ENCODE measurements at places on chromosomes 6 and 20.

DNA sequence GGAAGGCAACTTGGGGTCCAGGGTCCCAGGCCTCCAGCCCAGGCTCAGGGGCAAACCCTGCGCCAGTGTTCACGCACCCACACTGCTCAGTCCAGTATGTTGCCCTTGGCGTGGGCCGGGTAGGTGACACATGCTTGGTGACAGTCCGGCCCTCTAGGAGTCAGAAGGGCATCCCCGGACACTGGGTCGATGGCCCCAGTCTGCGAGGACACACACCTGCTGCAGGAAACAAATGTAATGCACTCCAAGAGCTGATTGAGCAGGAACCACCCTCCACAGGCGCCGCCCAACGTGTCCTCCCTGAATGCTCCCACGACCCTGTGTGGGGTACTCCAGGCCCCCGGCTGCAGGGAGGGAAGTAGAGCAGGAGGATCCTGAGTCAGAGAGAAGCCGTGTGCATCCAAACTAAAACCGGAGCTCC lies 160.7 kb downstream of the DLL1 start:
- no peak for DNase-seq

GRCh38 chr6:156949376-156949775 lies 172.2 kb downstream of the ARID1B start:
- no peak for DNase-seq

- DNase-seq: no peak
Measured at GRCh38 chr6:22112461-22112860, 184.4 kb downstream of the PRL start.

DNA sequence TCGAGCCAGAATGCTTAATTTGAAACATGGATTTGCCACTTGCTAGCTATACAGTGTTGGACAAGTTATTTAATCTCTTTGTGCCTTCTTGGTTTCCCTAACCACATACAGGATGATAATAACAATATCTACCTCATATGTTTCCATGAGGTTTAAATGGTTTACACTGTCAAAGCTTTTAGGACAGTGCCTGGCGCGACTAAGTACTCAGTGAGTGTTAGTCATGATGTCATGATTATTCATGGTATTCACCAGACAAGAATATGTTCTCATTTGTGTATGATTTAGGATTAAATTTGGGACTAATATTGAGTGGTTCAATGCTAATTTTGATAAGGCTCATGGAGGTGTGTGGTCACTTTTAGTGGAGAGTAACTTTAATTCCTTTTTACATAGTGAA lies 167.4 kb downstream of the EYA4 start:
- no peak for DNase-seq

- no peak for DNase-seq
Measured at GRCh38 chr6:50602292-50602691, 111.0 kb upstream of the TFAP2D start.

DNA sequence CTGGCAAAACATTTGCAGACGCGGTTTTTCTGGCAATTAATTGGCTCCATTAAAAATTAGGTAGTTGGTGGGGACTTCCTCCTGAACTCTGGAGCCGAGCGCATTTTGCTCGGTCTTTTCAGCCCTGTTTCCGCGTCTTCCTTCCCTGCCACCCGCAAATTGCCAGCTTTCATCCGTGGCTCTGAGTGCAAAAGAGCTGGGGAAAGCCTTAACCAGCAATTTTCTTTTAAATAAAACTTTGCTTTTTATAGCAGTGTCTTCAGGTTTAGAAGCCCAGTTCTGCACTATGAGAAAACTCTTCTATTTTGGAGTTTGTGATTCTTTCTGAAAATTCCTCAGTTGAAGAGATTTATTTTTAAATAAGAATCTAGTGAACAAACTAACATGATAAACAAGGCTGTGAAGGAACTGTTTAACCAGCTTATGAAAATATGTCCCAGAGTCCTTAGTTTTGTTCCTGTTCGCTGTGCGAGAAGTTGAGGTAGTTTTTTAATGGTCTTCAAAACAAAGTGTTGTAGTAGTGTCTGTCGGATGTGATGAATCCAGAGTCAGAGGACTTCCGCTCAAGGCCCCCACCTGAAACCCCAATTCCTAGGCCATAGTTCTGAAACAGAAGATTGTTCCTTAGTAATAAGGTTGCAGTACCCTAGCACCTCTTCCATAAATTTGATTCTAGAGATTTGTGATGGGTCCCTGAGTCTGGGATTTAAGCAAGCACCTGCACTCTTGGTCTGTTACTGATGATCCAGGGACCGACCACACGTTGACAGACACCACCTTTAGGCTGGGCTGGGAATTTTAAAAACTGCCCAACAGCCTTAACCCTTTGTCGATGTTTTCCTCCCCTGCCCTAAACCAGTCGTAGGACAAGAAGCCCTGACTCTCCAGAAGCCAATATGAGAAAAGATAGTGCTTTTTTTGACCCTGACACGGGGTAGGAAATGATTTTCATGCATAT lies 950 bp downstream of the KCTD20 start:
- DNase-seq: peak; percentile 36

- no peak for DNase-seq
Measured at GRCh38 chr6:112927641-112928320, 580.7 kb downstream of the RFPL4B start.

GRCh38 chr6:156392648-156393047 lies 384.5 kb upstream of the ARID1B start:
- no peak for DNase-seq

- DNase-seq: no peak
Measured at GRCh38 chr6:36959555-36960250, 5.2 kb downstream of the PI16 start.

DNA sequence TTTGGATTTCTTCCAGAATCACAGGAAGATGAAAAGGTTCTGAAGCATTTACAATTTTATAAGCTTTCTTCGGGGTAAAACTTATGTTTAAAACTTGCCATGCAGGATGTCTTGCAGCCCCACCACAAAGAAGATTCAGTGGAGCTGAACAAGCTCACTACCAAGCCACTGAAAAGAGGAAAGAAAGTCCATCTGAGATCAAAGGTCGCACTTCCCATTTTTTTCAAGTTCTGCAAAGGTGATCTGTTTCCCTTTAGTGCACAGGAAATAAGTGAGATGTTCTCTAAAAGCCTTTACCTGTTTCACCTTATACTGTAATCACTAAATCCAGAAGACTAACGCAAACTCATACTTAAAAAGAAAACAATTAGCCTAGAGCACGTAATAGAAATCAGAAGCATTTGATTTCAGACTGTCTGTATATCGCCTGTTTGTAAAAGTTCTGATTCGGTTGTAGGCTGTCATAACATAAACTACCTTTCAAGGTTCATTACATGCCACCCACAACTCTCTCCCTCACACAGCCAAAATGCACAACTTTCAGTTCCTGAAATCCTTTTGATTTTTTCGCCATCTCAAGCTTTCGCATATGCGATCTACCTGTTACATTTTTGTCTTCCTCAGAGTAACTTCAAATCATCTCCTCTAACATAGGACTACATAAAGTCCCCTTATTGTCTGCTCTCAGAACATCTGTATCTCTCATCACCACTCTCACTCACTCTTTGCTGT lies 1.8 kb downstream of the ECHDC1 start:
- DNase-seq: no peak

Measured in CD4-positive, alpha-beta T cell treated with Interleukin-4 for 1 hour (primary cell).